ENCODE measurements at places on chromosomes 5 and 9.

DNA sequence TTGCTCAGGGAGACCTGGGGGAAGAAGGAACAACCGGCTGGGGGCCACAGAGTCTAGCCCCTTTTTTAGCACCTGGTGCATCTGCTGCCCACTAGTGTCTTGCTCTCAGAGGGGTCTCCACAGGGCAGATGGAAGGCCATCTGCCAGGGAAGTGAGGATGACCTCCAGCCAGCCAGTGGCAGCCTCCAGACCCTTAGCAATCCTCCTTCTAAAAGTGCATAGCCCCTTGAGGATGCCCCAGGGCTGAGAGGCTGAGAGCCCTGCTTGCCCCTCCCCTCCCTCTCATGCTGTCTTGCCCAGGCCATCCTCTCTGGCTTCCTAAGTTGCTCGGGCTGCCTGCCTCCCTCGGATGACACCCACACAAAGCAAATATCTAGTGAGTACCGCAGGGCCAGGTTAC is 81.5 kb upstream of the PANK3 start:
- no peak for DNase-seq

GRCh38 chr9:105039175-105039799 is 111.3 kb upstream of the ABCA1 start:
- DNase-seq, result no peak

DNA sequence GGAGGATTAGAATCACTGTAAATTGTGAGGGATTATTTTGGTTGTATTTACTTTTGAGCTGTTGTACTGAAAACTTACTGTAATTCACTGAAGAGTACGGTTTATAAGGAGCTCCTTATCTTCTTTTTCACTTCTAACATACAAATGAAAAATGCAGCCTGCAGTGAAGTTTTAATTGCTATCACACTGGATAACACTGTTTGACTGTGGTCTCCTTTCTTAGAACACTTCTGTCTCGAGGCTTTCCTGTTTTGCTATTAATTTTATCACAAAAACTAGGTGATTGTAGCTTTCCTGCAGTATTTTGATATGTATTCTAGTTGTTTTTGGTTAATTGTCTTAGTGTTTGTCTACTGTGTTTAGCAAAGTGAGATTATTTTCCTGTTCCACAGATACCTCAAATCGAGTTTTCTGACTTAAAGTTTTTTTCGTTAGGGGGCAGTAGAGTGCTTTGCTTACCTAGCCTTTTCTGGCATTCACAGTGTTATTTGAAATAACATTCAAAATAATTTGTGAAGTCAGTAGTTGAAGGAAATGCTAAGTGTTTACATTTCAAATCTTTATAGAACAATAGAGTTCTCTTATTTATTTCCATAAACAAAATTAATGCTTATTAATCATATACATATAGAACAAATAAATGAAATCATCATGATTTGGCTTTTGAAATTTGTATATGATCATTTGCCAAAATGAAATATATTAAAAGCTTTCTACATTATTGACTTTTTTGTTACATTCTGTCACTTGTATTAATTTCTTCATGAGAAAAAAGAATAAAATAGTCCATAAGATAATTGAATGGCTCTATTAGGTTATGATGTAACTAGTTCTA is 52.9 kb downstream of the COMMD10 start:
- peak; percentile 73 for DNase-seq

DNA sequence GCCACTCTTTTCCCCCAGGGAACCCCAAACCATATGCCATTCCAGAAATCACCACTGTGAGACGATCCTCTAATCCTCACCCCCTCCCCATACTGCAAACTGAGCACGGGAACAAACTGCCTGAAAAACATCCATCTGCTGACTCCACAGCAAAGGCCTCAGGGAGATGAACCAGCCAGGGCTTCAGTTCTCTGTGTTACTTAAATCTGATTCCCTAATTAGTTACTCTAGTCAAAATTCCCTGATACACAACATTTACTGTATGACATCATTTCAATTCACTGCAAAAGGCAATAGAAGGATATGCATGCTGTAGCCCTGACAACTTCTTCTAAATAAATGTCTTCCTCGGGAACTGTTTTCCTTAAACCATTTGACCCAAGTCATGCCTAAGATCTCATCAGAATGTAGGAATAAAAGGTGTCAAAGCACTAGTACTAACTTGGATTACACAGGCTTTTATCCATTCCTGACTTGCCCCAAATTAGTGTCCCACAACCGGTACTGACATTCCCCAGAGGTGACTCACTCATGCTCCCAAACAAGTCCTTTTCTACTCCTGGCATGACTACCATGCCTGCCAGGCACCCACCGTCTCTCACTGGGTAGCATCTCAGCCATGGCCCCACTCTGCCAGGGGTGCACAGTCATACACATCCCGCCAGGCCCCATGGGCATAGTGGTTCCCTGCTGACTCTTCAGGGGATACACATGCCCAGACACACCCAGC is 35.0 kb downstream of the MTX3 start:
- DNase-seq, result no peak

GRCh38 chr9:3244963-3245653 is 280.7 kb downstream of the RFX3 start:
- DNase-seq, result peak; percentile 85

DNA sequence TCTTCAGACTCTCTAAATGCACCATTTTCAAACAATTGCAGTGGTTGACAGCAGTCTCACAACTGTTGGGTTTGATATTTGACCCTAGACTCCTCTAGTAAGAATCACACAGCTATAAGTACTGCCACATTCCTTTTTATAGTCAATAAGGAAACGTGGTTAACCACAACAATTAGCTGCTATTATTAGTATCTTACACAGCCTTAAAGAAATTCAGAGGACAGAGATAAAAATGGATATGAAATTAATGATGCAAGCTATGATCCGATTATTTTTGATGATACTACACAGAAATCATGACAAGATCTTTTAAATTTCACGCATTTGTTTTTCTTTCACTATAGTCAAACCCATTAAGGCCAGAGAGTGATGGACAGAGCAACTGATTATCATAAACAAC is 288.6 kb upstream of the C9orf72 start:
- DNase-seq, result no peak

- DNase-seq, result peak; percentile 50
These were observed 125.2 kb upstream of the SMIM23 start for GRCh38 chr5:171660434-171660833.

DNA sequence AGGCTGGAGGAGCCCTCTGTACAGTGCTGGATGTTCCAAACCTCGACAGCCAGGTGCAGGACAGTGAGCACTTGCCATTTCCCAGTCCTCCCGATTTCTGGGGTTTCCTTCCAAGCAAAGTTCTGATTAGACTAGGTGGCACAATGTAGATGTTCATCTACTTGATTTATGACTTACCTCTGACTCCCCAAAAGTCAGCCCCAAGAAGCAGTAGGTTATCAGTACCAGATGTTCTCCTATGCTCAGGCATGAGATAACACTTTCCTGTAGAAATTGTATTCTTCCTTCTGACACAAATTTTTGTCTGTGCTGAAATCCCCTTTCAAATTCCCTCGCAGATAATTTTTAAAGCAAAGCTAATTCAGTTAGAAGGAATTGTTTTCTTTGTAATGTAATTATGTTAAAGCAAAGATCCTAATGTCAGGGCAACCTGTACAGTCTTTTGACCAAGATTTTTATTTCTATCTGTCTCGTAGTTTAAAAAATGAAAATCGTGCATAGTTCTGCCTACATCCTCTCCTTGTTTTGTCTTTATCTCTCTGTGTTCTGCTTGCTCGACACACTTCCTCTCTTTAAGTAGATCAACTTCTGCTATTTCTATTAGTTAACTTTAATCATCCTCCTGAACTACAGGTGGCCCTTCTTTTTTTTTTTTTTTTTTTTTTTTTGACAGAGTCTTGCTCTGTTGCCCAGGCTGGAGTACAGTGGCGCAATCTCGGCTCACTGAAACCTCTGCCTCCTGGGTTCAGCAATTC is 102.4 kb upstream of the PJA2 start:
- no peak for DNase-seq

GRCh38 chr9:292915-293314 is 78.2 kb downstream of the DOCK8 start:
- DNase-seq, result no peak

- no peak for DNase-seq
These were observed 172.2 kb downstream of the ZSWIM6 start for GRCh38 chr5:61504143-61504770.

DNA sequence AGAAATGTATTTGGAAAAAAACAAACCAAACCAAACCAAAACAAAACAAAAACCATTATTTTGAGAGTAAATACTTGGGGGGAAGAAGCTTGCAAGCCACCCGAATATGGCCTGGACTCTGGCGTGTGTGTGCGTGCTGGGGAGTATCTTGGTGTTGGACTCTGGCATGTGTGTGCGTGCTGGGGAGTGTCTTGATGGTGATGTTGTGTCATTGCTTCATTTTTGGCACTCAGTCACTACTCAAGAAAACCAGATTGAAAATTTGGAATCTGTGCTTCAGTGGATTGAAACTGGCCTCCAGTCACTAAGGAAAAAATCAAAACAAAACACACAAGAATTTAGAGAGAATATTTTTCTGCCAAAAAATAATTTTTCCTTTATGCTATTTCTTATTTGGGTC is 76.1 kb downstream of the ARRDC3 start:
- no peak for DNase-seq

DNA sequence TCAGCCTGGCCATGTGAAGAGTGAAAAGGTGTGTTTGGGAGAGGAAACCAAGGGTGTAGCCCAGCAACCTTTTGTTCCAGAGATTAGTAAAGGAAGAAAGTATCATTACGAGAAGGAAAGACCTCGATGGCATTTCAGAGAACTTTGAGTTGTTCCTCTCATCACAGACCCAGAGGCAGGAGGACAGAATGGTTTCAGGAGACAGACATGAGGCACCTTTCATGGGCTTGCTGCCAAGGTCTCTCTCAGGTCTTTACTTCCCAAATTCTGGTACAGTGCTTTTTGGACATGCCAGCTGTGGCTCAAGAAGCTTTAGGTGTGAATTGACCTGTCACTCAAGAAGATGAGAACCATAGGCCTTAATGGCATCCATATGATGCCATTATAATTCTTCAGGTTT is 2.8 kb upstream of the MCC start:
- DNase-seq, result no peak

- no peak for DNase-seq
These were observed 174.7 kb downstream of the PPP2R2B start for GRCh38 chr5:146703899-146704298.

DNA sequence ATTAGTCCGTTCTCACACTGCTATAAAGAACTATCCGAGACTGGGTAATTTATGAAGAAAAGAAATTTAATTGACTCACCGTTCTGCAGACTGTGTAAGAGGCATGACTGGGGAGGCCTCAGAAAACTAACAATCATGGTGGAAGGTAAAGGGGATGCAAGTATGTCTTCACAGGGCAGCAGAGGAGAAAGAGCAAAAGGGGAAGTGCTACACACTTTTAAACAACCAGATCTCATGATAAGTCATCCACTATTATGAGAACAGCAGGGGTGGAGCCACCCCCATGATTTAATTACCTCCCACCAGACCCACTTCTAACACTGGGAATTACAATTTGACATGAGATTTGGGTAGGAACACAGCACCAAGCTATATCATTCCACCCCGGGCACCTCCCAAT is 26.6 kb downstream of the FST start:
- DNase-seq, result no peak

DNA sequence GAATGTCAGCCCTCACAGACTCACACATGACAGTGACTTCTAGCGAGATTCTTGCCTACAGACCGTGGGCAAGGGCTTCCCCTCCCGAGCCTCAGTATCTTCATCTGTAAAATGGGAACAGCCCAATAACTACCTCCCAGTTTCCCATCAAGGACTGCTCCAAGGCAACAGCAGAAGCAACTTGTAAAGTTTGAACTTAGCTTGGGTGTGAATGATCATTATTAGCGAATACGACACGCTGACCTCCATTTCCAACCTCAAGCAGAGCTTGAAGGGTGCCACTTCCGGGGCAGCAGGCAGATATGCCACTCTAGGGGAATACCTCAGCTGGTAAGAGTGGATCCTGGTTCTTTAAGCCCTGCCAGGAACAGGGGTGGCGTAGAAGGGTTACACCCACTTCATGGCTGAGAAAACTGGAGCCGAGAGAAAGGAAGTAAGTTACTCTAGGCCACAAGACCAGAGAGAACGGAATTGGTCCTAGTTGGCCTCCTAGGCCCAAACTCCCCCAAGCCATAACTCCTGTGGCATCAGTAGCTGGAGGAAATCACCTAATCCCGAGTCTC is 2.0 kb downstream of the RNF44 start:
- DNase-seq, result peak; percentile 82

- no peak for DNase-seq
These were observed 105.2 kb upstream of the DHFR start for GRCh38 chr5:80759866-80760577.

DNA sequence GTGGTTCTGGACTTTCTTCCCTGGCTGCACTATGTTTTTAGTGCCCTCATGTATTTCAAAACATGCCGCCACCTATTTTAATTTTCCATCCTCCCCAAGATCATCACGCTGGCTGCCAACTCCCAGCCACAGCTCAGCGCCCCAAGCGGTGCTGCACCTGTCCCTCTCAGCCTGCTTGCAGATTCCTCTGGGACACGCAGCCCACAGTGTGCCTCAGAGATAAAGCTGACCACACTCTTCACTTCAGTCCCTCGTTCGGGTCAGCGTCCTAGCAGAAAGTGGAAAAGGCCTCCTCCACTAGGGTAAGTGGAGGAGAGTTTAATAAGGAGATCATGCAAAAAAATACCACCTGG is 56.2 kb upstream of the CKS2 start:
- no peak for DNase-seq

DNA sequence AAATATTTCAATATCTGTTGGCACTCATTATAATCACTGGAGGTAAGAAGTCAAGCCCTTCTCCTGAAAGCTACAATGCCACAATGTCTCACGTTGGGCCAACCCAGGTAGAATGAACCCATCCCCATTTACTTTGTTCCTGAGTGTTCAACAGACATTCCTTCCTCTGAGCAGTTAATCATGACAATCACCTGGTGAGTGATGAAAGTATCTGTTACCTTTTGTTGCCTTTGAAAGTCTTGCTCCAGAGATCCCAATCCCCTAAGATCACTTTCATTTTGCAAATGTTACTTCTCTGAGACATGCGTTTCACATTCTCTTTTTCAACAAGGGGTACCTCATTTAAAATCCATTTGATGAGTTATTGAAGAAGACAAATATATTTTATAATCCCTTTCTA is 49.3 kb upstream of the MSX2 start:
- no peak for DNase-seq

Data from suppressor macrophage treated with lipopolysaccharide for 1 hour (primary cell).